ENCODE measurements at places on chromosomes 6 and 20.

- no peak for DNase-seq
Measured at GRCh38 chr20:8764344-8764962, 304.4 kb upstream of the PLCB4 start.

GRCh38 chr20:59322081-59322480 is 21.7 kb downstream of the EDN3 start:
- DNase-seq, result no peak

DNA sequence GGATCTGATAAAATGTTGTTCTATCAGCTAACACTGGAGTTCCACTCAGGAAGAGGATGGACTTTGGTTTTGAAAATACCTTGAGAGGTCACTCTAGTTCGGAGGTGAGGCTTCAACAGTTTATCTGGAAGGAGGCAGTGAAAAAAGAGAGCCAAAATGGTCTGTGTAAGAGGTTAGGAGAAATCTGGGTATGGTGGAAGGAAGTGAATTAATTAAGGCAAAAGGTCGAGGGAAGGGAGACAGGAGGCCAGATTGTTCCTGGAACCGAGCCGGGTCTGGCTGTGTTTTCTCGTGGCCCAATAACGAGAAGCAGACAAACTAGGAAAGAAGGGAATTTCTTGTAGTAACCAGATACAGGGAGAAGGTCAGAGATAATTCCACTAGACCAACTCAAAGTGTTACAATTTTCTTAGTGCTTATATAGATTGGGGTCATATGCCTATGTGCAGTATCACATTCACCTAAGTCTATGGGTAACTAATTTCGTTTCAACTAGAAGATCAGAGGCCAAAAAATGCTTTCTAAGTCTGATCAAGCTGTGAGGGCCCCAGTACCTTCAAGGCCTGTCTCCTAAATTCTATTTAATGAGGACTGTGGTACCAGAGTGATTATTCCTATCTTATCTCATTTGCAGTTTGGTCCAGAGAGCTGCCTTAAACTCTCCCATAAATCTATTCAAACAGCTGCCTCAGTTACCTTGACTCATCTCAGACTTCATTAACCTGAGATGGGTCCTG is 96.0 kb upstream of the SNX9 start:
- no peak for DNase-seq

DNA sequence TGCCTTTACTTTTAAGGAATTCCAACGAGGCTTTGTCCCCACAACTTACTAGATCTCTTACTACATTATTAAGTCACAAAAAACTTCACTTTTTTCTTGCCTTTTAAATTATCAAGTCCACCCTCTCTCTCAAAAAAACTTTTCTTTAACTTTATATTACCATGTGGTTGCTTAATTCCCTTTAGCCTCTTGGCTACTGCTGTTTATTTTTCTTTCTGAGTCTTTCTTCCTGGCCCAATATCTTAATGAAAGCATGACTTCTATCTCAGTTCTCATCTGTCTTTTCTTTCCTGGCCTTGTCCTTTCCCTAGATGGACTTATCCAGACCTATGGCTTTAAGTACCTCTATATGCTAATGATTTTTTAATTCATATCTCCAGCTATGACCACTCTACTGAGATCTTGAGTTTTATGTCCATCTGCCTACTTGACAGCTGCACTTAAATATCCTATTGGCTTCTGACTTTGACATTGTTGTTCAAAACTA is 710.5 kb downstream of the RFPL4B start:
- DNase-seq, result no peak

DNA sequence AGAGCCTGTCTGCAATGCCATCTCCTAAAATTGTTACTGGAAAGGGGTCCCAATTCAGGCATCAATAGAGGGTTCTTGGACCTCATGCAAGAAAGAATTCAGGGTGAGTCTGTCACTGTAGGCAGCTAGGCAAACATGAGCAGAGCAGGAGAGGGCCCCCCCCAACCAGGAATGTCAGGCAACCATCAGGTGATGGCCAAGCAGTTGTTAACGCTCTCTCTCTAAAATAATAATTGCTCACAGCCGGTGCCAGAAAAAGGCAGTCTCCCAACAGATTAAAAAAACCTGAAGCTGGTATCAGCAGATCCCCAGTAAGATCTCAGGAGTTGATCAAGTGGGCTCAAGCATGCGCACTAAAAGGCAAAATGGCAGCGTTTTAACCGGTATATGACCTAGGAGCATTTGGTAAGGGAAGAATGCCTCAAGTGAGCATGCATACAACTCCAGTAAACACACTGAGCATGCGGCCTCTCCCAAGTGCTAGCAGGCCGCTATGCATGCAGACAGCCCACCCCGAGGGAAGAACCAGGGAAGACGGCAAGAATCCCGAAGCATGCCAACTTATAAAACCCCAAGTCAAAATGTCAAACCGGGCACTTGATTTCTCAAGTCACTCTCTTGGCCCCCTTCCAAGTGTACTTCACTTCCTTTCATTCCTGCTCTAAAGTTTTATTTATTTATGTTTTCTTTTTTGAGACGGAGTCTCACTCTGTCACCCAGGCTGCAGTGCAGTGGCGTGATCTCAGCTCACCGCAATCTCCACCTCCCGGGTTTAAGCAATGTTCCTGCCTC is 44.0 kb upstream of the RNGTT start:
- DNase-seq, result no peak

DNA sequence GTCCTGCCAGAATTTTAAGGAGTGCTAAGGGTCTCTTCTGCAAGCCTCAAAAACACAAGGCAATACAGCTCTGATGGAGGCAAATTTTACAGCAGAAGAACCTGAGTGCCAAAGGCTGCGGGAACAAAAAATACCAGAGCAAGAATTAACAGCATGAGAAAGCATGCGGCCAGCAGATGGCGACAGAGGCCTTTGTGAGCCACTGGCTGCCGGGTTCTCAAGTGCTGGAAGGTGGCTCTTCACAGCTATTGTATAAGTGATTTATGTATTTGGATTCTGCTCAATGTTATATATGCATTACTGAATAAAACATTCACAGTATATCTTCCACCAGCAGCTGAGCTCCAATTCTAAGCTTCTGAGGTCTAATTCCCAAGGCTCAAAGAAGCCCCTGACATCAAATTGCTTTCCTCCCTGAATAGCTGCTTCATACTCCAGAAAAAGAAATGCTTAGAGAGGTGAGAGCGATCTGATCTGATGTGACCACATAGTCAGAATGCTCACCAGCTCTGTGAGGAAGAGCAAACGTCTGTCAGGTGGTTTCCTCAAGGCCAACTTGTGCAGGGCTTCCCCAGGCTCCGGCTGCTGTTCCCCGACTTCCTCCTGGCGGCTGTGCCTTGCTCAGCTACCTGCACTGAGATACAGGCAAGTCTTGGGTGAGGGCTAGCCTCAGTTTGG is 58.6 kb downstream of the PPP1R3G start:
- DNase-seq, result peak; percentile 76

GRCh38 chr6:25156123-25156522 is 123.1 kb upstream of the CARMIL1 start:
- DNase-seq, result no peak

GRCh38 chr20:53804920-53805894 is 211.6 kb upstream of the ZNF217 start:
- no peak for DNase-seq

- DNase-seq, result no peak
Measured at GRCh38 chr20:42492290-42492689, 697.4 kb downstream of the PTPRT start.

DNA sequence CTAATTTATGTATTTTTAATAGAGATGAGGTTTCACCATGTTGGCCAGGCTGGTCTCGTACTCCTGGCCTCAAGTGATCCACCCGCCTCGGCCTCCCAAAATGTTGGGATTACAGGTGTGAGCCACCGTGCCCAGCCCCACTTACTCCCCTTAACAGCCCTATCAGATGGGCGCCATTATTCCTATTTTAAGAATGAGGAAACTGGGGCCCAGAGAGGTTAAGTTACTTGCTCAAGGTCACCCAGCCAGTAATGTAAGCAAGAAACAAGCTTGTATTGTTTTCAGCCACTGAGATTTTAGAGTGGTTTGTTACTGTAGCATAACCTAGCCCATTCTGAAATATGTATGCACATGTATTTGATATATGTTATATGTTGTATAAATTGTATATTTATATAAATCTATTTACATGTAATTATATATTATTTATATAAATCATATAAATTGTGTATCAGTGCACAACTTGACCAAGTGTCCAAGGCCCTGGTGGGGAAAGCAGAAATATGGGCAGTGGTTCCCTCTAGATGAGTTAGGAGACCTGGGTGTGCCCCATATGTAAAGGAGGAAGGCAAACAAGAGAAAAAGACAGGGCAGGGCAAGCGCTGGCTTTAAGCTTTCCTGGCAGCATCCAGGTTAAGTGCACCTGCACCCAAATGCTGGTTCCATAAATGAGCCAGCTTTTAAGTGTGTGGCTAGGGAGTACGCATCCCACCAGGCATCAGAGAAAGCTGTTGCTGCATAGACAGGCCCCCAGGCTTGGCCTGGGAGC is 1.2 kb upstream of the GUCA1A start:
- no peak for DNase-seq

DNA sequence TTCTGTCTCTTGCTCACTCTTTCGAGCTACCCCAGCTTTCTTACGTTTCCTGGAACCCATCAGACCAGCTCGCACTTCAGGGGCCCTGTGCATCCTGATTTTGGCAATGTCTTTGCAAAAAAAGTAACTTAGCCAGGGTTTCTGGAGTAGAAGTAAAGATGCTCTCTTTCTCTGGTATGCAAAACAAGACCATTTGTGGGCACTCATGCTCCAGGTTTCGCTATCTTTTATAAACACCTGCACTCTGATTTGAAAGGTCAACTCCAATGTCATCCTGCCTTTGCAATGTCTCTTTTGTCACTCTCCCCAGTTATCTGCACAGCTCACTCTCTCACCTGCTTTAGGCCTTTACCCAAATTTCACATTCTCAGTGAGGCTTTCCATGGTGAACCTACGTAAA is 869.1 kb downstream of the QKI start:
- DNase-seq, result no peak

GRCh38 chr6:134147034-134147533 is 94.7 kb upstream of the SLC2A12 start:
- no peak for DNase-seq

- no peak for DNase-seq
Measured at GRCh38 chr6:5781966-5782556, 224.7 kb downstream of the NRN1 start.

GRCh38 chr6:14333556-14334305 is 216.2 kb downstream of the CD83 start:
- DNase-seq, result peak; percentile 13

GRCh38 chr6:30742316-30743098 is at the start of gene FLOT1:
Gene FLOT1, minus strand, starts transcription at chr6:30742687. Its CDS starts 498 bp downstream, at chr6:30742189.
- peak; percentile 82 for DNase-seq

- DNase-seq, result no peak
Measured at GRCh38 chr6:165096209-165096608, 213.2 kb downstream of the C6orf118 start.

GRCh38 chr6:95819939-95820338 is 195.8 kb upstream of the FUT9 start:
- no peak for DNase-seq

- DNase-seq, result no peak
Measured at GRCh38 chr6:19427548-19427947, 409.6 kb upstream of the ID4 start.

DNA sequence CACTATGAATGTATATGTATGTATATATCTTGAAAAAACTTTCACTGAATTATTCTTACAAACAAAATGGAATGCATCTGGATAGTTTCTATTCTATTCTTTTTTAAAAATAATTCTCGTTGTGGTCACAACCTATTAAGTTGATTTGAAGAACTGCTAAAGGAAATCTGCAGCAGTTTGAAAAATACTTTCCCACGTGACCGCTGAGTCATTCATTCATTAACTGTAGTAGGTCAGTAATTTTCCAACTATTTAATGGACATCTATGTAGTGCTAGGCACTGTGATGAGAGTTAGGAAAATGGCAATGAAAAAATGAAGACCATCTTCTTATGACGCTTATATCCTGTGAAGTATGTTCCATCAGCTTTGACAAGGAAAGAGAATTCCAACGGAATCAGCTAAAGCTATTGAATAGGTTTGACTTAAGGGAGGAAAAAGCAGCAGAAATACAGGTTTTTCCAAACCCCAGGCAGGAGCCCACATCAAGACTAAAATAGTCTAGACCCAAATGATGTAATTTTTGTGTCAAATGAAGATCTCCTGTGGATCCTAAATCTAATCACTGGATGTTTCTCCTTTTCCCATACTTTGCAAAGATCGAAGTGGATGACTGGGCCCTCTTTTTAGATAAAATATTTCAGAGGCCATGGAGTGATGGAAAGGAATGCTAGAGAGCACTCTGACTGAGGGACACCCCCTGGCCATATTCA is 4.1 kb upstream of the EFHC1 start:
- DNase-seq, result no peak

GRCh38 chr6:16286151-16286522 is 47.8 kb downstream of the GMPR start:
- no peak for DNase-seq

DNA sequence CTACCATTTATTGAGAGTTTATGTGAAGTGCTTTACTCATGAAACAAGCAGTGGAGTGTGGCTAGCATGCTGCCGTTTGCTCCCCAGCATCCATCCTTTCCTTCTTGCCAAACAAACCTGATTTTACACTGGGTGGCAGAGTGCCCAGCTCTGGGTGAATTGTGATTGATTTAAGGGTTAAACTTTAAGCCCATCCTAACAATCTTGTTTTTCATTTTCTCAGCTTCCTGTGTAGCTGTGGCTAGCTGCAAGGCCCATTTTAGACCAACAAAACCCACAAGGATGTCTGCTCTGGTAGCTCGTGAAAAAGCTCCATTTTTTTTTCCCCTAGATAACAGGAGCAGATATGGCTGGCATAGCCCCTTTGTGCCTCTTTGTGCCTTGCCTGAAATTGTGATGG is 77.7 kb upstream of the KCNG1 start:
- no peak for DNase-seq

- no peak for DNase-seq
Measured at GRCh38 chr6:89087881-89088280, 7.3 kb downstream of the PNRC1 start.

- no peak for DNase-seq
Measured at GRCh38 chr20:51531141-51531710, 11.3 kb downstream of the NFATC2 start.

DNA sequence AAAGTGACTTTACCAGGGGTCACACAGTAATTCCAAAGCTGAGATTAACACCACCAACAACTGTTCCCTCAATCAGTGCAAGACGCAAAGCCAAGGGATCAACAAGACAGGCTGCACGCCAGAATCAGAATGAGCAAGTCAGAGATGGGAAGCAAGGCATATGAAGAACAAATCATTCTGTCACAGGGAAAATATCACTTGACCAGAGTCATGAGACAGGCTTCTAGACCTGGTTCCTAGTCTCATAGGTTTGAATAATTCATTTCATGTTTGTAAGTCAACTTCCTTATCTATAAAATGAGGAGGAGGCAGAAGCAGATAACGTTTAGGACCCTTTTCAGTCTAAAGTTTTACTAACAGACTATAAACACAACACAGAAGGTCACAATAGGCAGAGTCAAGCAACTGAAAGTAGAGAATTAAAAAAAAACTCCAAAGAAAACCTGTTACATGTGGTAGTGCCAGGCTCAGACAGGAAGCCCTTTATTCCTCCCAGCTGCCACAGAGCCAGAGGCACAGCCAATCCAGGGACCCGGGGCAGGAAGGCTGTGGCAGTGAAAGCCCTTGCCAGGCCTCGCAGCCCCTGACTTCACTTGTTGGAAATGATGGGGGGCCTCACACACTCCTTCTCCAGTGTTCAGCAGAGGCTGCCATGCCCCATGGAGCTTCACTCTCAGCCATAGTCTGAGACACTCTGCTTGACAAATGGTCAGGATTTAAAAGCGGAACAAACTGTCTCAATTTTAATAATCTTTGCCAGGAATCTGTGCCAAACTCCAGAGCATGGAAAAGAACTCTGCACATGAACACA is 29.2 kb upstream of the DST start:
- no peak for DNase-seq

GRCh38 chr6:74606582-74607071 is 599.2 kb downstream of the COL12A1 start:
- DNase-seq, result peak; percentile 89

GRCh38 chr6:142165227-142165626 is 18.2 kb downstream of the VTA1 start:
- no peak for DNase-seq
